ENCODE measurements at places on chromosomes 5 and 9.

DNA sequence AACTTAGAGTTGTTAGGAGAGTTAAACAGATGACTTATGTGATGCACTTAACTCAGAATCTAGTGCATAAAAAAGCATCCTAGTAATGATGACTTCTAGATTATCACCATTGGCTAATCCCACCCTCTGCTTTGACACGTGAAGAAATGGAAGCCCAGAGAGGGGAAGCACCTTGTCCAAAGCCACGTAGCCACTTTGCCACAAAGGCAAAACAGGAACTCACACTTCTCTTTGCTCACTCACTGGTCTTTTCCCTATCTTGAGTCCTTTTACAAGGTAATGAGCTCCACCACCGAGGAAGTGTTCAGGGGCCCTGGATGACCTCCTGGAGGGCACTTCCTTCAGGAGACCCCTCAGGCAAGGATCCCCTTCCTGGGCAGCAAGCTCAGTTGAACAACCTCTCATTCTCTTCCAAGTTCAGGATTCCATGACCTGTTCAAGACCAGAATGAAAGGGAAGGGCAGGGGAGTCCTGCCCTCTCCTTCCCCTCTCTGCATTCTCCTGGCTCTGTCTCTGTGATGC is 89.7 kb downstream of the HRH2 start:
- no peak for DNase-seq

- DNase-seq = no peak
Observed at GRCh38 chr5:171168171-171168570, 140.9 kb upstream of the TLX3 start.

GRCh38 chr9:27785714-27786100 is 212.4 kb upstream of the C9orf72 start:
- DNase-seq = no peak

GRCh38 chr5:146446861-146447733 is at the start of gene TCERG1:
TCERG1 (plus strand) TSS chr5:146447333; CDS start chr5:146447350, 17 bp downstream.
- DNase-seq = peak; percentile 90

GRCh38 chr9:134344068-134344799 is 18.0 kb downstream of the RXRA start:
- no peak for DNase-seq

DNA sequence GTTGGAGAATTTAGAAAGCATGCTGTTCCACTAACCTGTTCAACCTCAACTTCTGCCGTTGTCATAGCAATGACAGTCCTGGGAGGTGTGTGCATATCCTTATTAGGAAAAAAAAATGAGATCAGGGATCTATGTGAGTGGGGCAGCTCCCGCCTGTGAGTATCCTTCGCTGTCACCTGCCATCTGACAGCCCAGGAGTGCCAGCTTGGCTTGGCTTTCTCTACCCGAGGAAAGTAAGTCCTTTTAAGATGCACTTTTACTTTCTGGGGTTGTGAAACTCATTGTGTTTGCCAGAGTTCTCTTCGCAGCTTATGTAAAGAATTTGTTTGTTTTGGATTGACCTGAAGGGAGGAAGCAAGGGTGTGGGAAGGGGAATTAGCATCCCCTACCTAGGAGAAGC is 21.8 kb downstream of the PCDHAC2 start:
- DNase-seq = no peak

- no peak for DNase-seq
Observed at GRCh38 chr9:13140843-13141592, 138.5 kb downstream of the MPDZ start.

DNA sequence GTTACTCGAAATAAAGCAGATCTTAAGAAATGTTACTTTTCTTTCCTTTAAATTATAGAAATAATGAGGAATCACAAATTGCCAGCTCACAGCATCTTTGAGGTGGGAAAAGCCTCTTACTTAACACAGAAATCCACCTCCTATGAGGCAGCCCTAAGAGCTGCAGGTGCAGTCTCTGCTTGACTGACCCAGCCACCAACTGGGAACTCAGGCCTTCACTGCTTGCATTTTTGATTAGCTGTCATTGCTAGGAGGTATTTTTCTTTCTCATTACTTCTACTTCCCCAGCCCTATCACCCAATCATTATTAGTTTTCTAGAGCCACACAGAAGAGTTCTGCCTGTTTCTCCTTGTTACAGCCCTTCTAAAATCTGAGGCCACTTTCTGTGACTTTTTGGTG is 416.5 kb upstream of the KLF4 start:
- no peak for DNase-seq

- DNase-seq = peak; percentile 65
Observed at GRCh38 chr9:120931231-120932085, 4.9 kb upstream of the TRAF1 start.

- DNase-seq = no peak
Observed at GRCh38 chr9:8868632-8869031, 1069.1 kb upstream of the DMAC1 start.

DNA sequence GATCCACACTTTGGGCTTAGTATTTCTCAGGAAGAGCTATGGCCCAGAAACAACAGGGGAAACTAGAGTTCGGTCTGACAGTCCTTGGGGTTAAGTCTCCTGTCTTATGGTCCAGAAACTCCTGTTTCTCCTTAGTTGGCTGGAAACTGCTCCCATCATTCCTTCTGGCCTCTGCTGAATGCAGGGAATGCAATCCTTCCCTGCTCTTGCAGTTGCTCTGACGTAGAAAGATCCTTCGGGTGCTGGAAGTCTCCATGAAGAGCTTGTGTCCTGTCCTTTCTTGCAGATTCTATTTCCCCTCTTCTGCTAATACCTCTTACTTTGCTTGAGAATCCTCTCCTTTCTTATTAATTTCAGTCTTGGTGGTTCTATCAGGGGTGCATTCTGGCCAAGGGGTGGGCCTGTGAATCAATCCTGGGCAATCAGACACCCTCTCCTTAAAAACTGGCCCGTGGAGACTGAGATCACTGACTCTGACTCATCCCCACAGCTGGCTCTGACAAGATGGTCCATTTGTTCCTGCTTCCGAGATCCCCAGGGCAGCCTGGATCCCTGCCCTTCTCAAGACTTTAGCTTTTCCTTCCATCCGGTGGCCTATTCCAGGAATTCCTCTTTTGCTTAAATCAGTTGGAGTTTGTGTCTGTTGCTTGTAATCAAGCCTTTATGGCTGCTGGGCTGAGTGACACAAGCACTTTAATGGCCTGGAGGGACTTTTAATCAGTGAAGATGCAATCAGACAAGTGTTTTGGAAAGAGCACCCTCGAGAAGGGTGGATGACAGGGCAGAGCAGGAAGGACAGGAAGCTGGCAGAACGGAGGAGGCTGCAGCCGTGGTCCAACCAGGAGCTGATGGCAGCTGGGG is 23.7 kb downstream of the PTGS1 start:
- no peak for DNase-seq

DNA sequence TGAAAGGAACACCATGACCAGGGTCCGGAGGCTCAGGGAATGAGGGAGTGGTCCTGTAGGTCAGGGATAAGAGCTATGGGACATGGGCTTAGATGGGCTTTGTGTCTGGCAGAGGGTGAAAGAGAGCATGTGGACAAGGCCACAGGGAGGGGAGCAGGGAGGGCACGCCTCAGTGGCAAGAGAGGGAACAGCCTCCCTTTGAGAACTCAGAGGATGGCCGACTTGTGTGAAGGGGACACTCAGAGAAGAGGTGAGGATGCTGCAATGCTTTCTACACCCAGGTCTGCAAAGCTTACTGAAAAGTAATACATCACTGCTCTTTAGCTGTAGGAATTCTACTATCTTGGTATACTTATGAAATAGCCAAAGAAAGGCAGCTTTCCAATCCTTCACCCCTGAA is 23.5 kb downstream of the MED10 start:
- DNase-seq = no peak

DNA sequence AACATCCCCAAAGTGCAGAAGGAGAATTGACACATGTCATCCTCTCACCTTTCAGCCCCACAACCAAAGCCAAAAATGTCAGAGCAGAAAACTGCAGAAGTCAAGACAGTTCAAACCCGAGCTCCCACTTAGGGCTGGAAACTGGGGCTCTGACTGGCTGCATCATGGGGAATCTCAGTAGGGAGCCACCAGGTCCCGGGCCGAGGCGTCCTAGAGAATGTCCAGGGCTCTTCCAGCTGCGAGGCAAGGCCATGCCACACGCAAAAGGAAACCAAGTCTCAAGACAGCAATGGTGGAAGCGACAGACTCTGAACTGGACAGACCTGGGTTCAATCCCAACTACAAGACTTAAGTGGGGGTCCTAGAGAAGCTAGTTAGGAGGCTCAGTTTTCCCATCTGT is 13.8 kb downstream of the SH3PXD2B start:
- DNase-seq = no peak

- DNase-seq = no peak
Observed at GRCh38 chr9:129875687-129876395, 40.6 kb downstream of the USP20 start.

GRCh38 chr9:111161015-111161415 is 122.7 kb upstream of the LPAR1 start:
- DNase-seq = no peak

- no peak for DNase-seq
Observed at GRCh38 chr5:163914910-163915309, 409.5 kb downstream of the MAT2B start.

- DNase-seq = no peak
Observed at GRCh38 chr5:83401775-83402174, 69.8 kb upstream of the VCAN start.

DNA sequence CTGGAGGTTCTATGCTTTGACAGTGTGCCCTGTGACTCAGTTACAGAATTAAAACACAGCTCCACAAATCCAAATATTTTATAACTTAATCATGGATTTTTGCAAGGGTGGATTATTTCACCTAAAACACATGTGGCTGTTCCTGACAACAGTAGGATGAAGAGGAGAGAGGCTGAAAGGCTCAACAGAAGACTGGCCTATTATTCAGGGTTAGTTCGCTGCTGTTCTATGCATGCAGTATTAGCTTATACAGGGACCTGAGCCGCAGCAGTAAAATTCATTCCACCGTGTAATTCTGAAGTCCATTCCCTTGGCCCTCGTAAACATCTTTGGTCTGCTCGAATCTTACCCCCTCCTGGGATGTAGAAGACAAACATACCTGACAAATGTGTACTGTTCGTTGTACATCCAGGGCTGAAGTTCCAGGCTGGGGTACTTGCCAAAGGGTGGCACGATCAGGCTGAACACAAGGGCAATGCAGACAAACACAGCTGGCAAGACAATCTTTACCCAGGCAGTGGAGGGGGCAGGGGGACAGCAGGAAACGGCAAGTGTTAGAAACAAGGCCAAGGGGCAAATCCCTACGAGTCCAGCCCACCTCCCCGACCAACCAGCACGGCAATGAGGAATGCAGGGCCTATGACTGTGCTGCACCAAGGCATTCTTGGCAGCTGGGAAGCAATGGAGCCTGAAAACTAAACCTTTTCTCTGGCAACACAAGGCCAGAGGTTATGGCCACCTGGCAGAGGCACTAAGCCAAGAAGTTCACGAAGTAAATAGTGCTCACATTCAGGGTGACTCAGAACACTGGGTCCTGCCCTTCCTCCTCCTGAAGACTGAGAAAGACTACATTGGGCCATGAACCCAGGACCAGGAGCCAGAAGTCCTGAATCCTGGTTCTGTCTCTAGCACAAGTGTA is 46.8 kb downstream of the NIPSNAP3B start:
- DNase-seq = no peak

GRCh38 chr9:38022995-38023394 is 46.0 kb downstream of the SHB start:
- no peak for DNase-seq

DNA sequence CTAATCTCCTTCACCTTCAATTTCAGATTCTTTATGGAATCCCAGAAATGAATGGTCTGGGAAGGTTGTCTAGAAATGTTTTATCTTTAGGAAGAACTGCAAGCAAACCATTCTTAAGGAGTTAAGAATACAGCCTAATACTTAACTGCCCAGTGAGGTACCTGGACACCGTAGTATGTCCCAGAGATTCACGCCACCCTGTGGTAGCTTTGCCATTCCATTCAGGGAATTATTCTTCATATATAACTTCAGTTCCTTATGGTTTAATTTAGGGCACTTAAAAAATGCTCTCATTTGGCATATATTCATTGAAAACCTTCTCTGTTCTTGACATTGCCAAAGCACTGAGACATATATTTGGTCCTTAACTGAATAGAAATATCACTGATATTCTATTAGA is 49.7 kb downstream of the ACTBL2 start:
- no peak for DNase-seq

- no peak for DNase-seq
Observed at GRCh38 chr9:129623331-129623730, 2.4 kb upstream of the C9orf50 start.

GRCh38 chr5:134177369-134178095 is 782 bp upstream of the SKP1 start:
- DNase-seq = no peak

- DNase-seq = no peak
Observed at GRCh38 chr5:68757006-68757405, 336.8 kb upstream of the SLC30A5 start.

GRCh38 chr9:35729700-35730485 is 2.1 kb downstream of the TLN1 start:
- DNase-seq = no peak

DNA sequence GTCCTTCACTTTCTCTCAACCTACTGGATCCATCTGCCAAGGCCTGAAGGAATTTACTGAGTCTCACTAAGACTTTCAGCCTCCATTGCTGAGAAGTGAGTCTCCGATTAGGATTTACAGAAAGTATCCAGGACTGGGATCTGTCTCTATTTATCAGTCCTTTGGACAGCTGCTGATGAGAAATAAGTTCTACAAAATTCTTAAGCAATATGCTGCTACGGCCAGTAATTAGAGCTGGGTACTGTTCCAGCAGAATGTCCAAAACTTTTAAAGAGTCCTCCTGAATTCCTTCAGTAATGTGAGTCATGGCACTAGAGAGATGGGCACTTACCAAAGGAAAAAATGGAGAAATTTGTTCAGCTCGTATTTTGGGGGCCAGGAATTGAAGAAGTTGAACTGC is 5.9 kb downstream of the TEX10 start:
- DNase-seq = no peak

DNA sequence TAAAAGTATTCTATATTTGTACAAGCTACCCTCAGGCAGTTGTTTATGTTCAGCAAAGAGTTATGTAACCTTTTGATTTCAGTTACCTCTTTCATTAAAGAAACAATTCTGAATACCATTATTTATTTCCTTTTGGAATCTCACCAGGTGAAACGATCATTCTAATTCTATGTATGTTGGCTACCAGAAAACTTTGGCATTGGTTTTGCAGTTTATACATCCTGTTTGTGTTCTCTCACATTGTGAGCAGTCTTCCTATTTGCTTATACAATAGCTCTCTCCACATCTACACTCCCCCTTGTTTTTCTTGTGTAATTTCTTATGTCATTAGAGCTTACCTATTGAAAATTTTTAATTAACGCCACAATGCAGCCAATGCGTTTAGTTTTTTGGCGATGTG is 276.0 kb upstream of the MPDZ start:
- no peak for DNase-seq

- no peak for DNase-seq
Observed at GRCh38 chr5:72194846-72195245, 87.6 kb downstream of the MAP1B start.

- no peak for DNase-seq
Observed at GRCh38 chr5:91070761-91071550, 312.2 kb downstream of the ARRDC3 start.

GRCh38 chr5:5340206-5340729 is 82.2 kb upstream of the ICE1 start:
- no peak for DNase-seq

Measured in activated CD4-positive, alpha-beta T cell treated with anti-CD3 and anti-CD28 coated beads, Interleukin-2, amount 50 U/mL, for 24 hours (primary cell).